ENCODE measurements at places on chromosomes 4 and X. TPM values are rescaled to one million over a fixed set of nuclear protein-coding genes. Genes with fewer than 3 reads are reported as not detected.

The CTAG1B gene
- not detected for total RNA-seq

The SLC26A1 gene
- 0.77 TPM for total RNA-seq

The F8A2 gene
- not detected for total RNA-seq

The PLK4 gene
- total RNA-seq, result 13.0 TPM

The TMPRSS11B gene
- not detected for total RNA-seq

The GYPE gene
- total RNA-seq, result not detected

The FAAH2 gene
- 4.4 TPM for total RNA-seq

The STOX2 gene
- 11.5 TPM for total RNA-seq

The STK32B gene
- not detected for total RNA-seq

The EGFL6 gene
- not detected for total RNA-seq

The EOLA2 gene
- total RNA-seq, result 26.2 TPM

DNA sequence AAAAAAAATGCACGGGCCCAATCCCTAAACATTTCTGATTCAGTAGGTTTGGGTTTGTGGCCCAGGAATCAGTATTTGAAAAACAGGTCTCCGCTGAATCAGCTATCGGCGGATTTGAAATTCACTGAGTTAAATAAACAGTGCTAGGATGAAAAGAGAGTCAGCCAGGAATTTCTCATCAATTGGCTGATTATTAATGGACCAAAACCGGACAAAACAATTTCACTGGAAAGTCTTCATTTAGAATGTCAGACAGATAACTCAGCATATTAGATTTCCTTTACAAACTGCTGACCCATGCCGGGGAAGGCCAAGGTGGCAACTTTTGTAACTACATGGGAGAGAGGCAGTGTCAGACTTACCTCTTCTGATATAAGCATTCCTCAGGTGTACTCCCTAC is 99.4 kb upstream of the LSM6 start:
- no peaks in the 10 kb centered on the region for H3K4me1 ChIP-seq
- no peaks in the 10 kb centered on the region for H3K36me3 ChIP-seq
- no peak overlapping the region for H3K4me3 ChIP-seq
- H3K27ac ChIP-seq, result no peak overlapping the region

GRCh38 chrX:74207539-74207938 is 96.4 kb upstream of the ZCCHC13 start:
- no peak overlapping the region for H3K27ac ChIP-seq
- H3K36me3 ChIP-seq, result no peaks in the 10 kb centered on the region
- no peak for DNase-seq
- no peaks in the 10 kb centered on the region for H3K27me3 ChIP-seq
- no peaks in the 10 kb centered on the region for H3K4me1 ChIP-seq

DNA sequence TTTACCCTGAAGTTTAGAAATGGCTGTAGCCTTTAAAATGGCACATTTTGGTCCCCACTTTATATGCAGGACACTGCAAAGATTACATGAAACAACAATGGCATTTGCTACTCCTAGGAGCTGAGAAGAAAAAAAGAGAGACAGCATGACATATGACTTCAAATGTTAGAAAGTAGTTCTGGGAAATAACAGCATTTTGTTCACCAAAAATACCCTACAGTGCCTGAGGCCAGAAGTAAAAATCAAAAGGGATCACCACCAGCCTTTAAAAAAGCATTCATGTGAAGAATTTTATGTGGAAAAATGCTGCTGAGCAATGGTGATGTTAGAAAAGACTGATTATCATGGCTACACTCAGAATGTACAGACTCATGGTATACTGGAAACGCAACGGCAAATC is 110.0 kb downstream of the DTHD1 start:
- no peaks in the 10 kb centered on the region for H3K27me3 ChIP-seq
- H3K36me3 ChIP-seq, result no peaks in the 10 kb centered on the region
- DNase-seq, result no peak

DNA sequence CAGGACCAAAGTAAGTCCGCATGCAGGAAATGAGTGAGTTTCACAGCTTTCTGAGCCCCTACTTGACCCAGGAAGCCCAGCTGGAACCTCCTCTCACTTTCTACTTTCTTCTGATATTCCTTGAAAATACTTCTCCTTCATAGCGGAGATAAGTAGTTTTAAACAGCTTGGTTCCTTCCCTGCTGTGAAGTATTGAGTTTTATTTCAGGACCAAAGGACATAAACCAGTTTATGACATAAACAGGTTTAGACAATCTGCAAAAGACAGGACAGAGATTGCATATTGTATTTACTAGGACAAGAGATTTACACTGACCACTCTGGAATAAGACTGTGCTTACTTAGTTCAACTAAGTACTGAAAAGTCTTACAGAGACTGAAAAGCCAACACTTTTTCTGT is 54.8 kb downstream of the PAGE2 start:
- DNase-seq, result no peak
- H3K27ac ChIP-seq, result peak overlapping the region; percentile 87

DNA sequence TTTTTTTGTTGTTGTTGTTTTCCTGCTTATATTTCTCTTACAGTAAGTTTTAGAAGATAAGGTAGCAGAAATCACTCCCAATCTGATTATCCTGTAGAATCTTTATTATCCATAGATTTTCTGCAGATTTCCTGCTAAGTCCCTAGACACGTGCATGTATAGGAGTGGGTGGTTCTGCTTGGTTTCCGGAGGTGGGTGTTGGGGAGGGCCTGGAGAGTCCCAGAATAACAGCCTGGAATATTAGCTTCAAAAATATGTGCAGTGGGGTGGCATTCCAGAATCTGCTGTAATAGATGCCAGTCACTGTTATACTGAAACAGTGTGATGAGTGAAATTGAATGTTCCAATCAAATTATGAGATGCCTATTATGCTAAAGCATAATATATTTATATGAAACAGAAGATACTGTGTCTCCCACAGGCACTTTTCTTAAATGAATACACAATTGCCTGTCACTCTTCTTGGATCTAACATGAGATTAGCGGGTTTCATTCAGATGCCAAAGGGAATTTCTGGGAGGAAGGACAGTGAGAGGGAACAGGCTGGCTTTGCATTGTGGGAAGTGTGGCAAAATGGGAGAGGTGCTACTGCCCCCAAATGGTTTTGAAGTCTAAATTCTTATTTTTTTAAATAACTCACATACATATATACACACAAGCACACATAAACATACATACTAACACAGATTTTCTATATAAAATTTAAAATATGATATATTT is 37.6 kb downstream of the C4orf50 start:
- no peaks in the 10 kb centered on the region for H3K36me3 ChIP-seq
- no peak for DNase-seq
- peaks cover 17% of the 10 kb centered on the region for H3K27me3 ChIP-seq
- H3K4me1 ChIP-seq, result no peaks in the 10 kb centered on the region
- H3K27ac ChIP-seq, result no peak overlapping the region
- no peak overlapping the region for H3K4me3 ChIP-seq

DNA sequence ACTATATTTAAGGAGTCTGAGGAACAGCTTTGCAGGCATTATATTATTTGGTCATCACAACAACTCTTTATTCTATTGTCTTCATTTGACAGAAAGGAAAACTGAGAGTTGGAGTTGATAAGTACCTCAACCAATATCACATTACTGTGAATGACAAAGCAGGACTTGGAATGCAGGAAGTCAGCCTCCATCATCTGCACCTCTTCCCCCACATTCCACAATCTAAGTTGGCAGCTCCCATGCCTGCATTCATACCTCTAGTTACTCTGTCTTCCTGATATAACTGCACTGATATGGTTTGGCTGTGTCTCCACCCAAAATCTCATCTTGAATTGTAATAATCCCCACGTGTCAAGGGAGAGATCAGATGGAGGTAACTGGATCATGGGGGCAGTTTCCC is 356.7 kb downstream of the GALNTL6 start:
- DNase-seq, result no peak
- H3K27ac ChIP-seq, result no peak overlapping the region
- H3K36me3 ChIP-seq, result no peaks in the 10 kb centered on the region
- H3K27me3 ChIP-seq, result no peaks in the 10 kb centered on the region
- no peaks in the 10 kb centered on the region for H3K4me1 ChIP-seq

GRCh38 chrX:2486476-2487133 is 14.2 kb downstream of the DHRSX start:
- peaks cover 10% of the 10 kb centered on the region for H3K4me1 ChIP-seq
- no peak for DNase-seq
- H3K27ac ChIP-seq, result no peak overlapping the region

DNA sequence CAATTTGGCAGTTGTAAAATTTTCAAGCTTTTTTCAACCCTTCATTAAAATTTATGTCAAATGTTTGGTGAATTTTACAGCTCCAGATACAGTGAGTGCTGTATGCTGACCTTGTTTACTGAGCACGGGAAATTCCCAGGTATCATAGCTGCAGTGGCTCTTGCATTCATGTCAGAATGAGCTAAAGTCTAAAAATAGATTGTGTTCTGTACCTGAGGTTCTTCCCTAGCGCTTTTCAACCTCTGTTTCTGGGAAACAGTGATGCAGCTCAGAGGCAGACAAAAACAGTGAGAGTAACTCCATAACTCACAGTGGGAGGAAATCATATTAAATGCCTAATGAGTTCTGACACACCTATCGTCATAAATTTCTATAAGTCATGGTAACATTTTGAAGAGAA is 393.8 kb upstream of the GNPDA2 start:
- no peak overlapping the region for H3K4me3 ChIP-seq
- H3K36me3 ChIP-seq, result no peaks in the 10 kb centered on the region
- DNase-seq, result peak; percentile 64
- H3K4me1 ChIP-seq, result peaks cover 8% of the 10 kb centered on the region

DNA sequence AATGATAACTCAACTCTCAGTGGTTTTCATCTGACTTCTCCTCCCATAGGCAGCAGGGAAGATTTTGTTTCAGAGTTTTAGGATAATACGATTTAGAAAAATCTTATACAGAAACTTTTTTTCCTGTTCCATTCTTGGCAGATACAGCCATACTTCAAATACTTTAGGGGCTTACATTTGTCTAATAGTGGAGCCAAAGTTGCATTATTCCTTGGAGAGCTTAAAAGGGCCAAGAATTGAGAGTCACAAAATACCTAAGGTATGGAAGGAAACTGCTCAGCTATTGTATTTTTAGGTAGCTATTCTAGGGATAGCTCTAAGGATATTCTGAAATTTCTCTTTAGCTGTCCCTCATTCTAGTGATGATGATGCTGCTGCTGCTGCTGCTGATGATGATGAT is 132.9 kb upstream of the PTCHD1 start:
- no peak for DNase-seq
- no peak overlapping the region for H3K27ac ChIP-seq
- H3K4me1 ChIP-seq, result no peaks in the 10 kb centered on the region
- no peaks in the 10 kb centered on the region for H3K27me3 ChIP-seq
- H3K36me3 ChIP-seq, result no peaks in the 10 kb centered on the region

DNA sequence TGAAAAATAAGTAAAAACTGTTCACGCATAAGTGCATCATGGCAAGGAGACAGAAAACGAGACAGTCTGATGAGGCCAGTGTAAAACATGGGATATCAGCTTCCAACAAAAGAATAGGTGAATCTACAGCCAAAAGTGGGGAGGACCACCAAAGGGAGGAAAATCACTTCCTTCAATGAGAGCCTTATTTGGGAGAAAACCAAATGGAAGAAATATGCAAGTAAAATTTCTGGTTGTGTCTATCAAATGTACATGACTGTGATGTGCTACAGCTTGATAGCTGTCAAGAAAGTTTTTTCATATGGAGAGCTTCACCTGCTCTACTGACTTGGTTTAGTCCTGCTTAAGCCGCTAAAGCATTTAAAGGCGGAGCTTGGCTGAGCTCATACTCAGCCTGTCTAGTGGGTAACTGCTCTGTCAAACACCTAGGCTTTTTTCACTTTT is 66.2 kb downstream of the MAGEA1 start:
- H3K4me1 ChIP-seq, result no peaks in the 10 kb centered on the region
- no peaks in the 10 kb centered on the region for H3K27me3 ChIP-seq
- no peaks in the 10 kb centered on the region for H3K36me3 ChIP-seq
- peak; percentile 53 for DNase-seq
- no peak overlapping the region for H3K27ac ChIP-seq

DNA sequence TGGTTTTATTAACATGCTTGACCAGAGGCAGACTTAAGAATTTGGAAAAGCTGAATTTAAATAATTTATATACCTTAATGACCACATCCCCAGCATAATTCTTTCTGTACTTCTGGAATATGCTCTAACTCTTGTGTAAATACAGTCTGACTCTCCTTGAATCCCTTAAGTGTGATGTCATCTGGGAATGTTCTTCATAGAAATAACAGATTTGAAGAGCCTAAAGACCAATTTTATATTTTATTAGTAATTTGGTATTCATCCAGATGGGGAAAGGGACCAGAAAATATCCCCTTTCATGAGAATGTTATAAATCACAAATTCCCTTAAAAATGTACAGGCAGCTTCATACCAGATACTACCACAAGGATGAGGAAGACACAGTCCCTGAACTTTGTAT is 58.3 kb downstream of the KCNIP4 start:
- H3K36me3 ChIP-seq, result no peaks in the 10 kb centered on the region
- no peak overlapping the region for H3K4me3 ChIP-seq
- no peak overlapping the region for H3K27ac ChIP-seq
- no peaks in the 10 kb centered on the region for H3K4me1 ChIP-seq
- H3K27me3 ChIP-seq, result no peaks in the 10 kb centered on the region
- no peak for DNase-seq

- peak overlapping the region; percentile 93 for H3K27ac ChIP-seq
- no peaks in the 10 kb centered on the region for H3K27me3 ChIP-seq
- H3K4me3 ChIP-seq, result peak overlapping the region; percentile 67
These were observed 1.9 kb downstream of the UBE2K start for GRCh38 chr4:39699687-39700409.

- no peaks in the 10 kb centered on the region for H3K27me3 ChIP-seq
- H3K4me3 ChIP-seq, result no peak overlapping the region
- DNase-seq, result no peak
- H3K27ac ChIP-seq, result no peak overlapping the region
These were observed 143.0 kb upstream of the PLAC1 start for GRCh38 chrX:134801267-134801666.

- H3K27me3 ChIP-seq, result no peaks in the 10 kb centered on the region
- no peaks in the 10 kb centered on the region for H3K36me3 ChIP-seq
- H3K4me3 ChIP-seq, result no peak overlapping the region
- H3K4me1 ChIP-seq, result no peaks in the 10 kb centered on the region
These were observed 26.4 kb downstream of the GAK start for GRCh38 chr4:905485-906338.

DNA sequence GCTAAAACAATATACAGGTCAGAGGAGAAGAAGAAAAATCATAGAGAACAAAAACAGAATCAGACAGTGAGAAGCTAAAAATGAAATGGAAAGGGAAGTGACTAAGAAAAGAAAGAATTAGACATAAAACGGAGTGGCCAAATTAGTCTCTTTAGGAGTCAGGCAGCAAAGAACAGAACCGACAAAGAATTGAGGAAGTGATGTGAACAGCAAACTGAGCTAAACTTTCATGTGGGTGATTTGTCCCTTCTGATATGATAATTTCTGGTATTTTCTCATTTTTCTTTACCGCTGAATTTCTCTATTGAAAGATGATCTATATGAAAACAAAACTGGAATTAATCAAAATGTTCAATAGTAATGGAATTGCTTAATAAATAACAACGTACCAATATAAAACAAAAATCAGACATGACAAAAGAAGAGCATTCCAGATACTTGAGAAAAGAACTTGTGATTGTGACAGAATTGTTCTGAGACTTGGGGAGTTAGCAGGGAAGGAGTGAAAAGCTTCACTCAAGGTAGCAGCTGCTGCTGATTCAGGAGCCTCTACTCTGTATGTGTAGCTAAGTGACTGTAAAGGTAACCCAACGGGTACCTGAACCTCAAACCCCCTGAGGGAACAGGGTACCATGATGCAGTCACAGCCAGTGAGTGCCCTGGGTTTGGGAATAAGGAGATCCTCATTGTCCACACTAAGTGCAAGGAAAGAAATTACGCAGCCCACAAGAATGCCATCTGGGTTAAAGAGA is 8.8 kb downstream of the TAPT1 start:
- no peak overlapping the region for H3K27ac ChIP-seq
- H3K4me3 ChIP-seq, result no peak overlapping the region
- H3K4me1 ChIP-seq, result no peaks in the 10 kb centered on the region
- DNase-seq, result no peak
- H3K27me3 ChIP-seq, result no peaks in the 10 kb centered on the region
- H3K36me3 ChIP-seq, result no peaks in the 10 kb centered on the region

GRCh38 chrX:137432609-137433008 is 133.3 kb upstream of the ZIC3 start:
- no peak for DNase-seq
- no peaks in the 10 kb centered on the region for H3K4me1 ChIP-seq
